ENCODE measurements at places on chromosomes 7 and 10.
A peak's percentile ranks its signal among the peaks of the same experiment; 100 is the strongest.

GRCh38 chr7:47293884-47294555 is 287.9 kb downstream of the TNS3 start:
- DNase-seq = no peak

GRCh38 chr10:4008676-4009382 is 223.8 kb upstream of the KLF6 start:
- no peak for DNase-seq

DNA sequence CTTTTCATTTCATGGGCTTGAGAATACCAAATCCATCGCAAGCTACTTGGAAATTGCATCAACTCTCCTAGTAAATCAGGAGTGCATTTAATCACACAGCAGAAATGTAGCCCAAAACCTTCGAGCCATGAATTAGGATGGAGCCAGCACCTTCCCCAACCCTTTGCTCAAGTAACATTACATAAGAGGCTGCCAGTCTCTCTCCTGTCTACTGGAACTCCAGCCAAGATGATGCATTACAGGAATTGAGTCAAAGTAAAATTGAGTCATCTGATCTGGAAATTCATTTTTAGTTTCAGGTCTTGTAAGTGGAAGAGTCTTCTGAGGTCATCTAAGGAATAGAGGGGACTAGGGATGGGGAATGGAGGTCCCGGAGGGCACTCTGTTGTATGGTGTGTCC is 69.7 kb upstream of the FHIP2A start:
- no peak for DNase-seq

GRCh38 chr7:100888291-100888987 is 1.1 kb downstream of the UFSP1 start:
- no peak for DNase-seq

- no peak for DNase-seq
These were observed 384.1 kb downstream of the GATA3 start for GRCh38 chr10:8438603-8439002.

DNA sequence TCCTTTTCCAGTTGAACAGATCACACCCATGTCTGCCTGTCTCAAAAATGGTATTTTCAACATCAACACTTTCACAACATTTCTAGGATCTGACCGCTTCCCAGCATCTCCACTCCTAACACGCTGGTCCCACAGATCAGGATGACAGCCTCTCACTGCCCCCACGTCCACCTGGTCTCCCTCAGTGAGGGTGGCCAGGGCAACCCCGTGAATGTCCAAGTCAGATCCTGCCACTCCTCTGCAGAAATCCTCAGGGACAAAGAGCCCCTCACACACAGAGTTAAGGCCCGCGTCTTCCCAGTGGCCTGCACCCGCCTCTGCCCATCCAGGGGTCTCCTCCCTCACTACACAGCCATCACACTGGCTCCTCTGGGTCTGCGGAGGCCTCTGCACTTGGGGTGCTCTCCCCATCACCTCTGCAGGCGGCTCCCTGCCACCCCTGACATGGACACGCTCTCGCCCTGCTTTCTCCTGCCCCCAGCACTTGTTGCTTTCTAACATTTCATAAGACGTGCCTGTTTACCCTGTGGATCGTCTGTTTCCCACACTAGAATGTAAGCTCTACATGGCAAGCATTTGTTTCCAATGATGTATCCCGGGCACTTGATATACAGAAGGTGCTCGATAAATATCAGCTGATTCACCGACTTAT is 20.0 kb downstream of the GNA12 start:
- DNase-seq = no peak

DNA sequence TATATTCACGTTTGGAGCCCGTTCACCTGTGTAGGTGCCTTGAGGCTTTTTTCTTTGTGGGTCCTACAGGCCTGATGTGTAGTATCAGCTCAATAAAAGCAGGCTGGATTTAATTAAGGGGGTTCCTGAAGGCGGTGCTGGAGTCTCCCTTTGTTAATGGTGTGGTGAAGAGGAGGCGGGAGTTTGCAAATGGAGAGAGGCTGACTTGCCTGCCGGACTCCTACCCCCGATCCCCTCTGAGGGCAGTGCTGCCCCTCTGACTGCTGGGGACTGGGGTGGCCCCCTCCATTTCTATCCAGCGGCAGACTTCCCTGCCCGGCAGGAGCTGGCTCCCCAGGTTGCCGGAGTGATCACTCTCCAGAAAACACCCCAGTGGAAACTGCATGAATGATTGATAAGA is 45.1 kb downstream of the ZMIZ1 start:
- DNase-seq = no peak

DNA sequence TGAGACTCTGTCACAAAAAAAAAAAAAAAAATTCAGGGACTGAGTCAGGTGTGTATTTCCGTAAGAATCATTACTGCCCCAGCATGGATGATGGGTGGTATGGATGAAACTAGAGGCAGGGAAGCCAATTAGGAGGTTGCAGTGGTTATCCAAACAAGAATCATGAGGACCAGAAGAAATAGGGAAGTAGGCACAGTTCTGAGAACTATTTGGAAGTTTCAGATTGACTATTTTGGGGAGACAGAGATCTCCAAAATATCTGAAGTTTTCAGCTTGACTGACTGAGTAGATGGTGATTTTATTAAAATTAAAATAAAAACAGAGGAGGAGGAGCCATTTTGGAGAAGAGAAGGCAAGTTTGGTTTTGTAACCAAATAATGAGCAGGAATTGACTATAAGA is 119.4 kb upstream of the NRBF2 start:
- DNase-seq = no peak

DNA sequence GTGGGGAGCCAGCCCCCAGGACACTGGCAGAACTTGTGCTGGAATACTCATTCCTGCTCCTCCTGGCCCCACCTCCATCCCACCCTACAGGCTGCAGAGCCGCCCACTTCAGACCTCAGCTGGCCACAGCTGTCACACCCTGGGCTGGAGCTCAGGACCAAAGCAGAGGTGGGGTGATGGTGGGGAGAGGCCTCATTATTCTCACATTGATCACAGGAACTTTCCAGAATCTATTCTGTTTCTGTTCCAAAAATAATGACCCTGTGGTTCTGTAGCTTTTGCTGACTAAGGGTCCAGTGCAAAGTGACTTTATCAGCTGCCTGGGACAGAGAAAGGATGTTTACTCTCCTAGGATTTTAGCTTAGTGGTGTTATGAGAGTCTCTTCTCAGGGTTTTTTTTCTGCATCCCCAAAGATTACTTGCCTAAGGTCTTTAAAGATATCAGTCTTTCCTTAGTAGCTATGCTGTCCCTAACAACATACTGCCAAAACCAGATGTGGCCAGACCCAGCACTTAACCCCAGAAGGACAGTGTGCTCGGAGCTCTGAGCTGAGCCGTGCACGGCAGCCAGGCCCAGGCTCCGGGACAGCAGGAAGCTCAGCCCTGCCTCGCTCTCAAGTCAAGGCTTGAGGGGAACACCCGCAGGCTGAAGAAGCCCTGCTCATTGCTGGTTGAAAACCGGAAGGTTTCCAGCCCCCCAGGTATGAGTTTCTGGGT is 223.3 kb downstream of the MLLT10 start:
- no peak for DNase-seq

- DNase-seq = no peak
These were observed 184.2 kb downstream of the KMT2E start for GRCh38 chr7:105198223-105198622.

DNA sequence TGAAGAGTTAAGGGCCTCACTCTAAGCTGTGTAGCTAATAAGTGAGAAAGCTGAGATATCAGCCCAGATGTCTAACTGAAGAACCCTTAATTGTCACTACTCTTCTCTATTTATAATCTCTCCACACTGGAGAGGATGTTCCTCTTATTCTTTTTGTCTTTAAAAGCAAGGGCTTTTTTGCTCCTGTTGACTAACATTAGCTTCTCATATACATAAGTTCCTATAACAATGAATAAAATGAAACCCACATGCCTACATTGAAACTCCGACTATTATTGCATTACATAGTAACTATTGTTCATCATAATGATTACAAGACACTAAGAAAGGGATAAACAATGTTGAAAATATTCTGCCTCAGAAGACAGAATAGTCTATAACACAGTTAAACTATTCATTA is 67.1 kb downstream of the GNAT3 start:
- no peak for DNase-seq

- DNase-seq = no peak
These were observed 9.5 kb upstream of the KAZALD1 start for GRCh38 chr10:101052285-101052684.

- DNase-seq = no peak
These were observed 298.4 kb upstream of the MGMT start for GRCh38 chr10:129168660-129169059.

DNA sequence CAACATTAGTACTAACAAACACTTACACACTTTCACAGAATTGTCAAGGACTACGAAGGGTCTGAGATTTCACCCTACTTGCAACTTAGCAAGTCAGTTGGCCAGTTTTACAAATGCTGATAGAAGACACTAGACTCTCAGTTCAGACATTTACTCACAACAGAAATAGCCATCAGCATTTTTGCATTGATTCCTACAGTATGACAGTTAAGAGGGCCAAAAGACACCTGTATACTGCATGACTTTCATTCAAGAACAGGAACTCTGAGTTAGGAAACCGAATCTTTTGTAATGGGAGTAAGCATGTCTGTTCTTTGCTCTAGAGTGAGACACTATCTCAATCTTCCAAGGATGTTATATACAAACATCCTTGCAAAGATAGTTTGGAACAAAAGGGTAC is 40.9 kb downstream of the FAM204A start:
- DNase-seq = no peak

GRCh38 chr10:114479836-114480235 is 75.5 kb upstream of the AFAP1L2 start:
- no peak for DNase-seq

GRCh38 chr10:58644311-58644710 is 131.6 kb downstream of the BICC1 start:
- DNase-seq = no peak

GRCh38 chr7:157985636-157986035 is 602.0 kb downstream of the PTPRN2 start:
- DNase-seq = no peak

DNA sequence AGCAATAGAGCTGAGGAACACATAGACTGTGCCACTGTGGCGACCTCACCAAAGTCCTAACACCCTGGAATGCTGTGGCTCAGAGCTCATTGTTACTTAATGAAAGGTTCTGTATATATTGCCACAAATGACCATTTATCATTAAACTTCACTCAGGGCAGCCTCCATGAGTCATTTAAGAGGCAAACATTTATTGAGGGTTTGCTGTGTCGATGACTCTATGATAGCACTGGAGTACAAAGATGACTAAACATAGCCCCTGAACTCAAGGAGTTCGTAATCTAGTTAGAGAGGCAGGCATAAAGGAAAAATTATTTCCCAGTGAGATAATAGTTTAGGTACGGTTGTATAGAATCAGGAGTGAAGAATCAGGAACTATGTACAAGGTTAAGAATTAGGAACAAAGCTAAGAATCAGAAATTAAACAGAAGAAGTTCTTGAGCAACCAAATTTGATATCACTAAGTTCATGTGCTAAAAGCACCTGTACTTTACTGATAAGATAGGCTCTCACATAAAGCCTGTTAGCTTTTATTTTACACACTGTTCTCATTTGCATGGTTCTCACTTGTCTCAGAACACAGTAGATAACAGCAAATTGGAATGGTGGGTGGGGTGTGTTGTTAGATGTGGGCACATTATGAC is 7.9 kb downstream of the ENTPD7 start:
- no peak for DNase-seq

DNA sequence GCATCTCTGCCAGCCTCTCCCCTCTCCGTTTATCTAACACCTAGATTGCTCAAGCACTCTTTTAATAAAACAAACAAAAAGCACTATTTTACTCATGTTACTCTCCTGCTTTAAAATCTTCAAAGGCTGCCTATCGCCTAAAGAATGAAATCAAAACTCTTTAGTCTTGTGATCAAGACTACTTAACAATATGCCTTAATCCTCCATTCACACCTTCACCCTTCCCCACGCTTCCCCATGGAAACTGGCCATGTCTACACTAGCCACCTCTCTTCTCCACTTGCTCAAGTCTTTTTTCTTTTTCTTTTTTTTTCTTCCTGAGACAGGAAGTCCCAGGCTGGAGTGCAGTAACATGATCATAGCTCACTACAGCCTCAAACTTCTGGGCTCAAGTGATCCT is 47.8 kb upstream of the TMEM213 start:
- no peak for DNase-seq

- DNase-seq = no peak
These were observed 14.0 kb downstream of the HUS1 start for GRCh38 chr7:47965456-47965855.

- no peak for DNase-seq
These were observed 579.9 kb downstream of the AUTS2 start for GRCh38 chr7:70178211-70178610.

DNA sequence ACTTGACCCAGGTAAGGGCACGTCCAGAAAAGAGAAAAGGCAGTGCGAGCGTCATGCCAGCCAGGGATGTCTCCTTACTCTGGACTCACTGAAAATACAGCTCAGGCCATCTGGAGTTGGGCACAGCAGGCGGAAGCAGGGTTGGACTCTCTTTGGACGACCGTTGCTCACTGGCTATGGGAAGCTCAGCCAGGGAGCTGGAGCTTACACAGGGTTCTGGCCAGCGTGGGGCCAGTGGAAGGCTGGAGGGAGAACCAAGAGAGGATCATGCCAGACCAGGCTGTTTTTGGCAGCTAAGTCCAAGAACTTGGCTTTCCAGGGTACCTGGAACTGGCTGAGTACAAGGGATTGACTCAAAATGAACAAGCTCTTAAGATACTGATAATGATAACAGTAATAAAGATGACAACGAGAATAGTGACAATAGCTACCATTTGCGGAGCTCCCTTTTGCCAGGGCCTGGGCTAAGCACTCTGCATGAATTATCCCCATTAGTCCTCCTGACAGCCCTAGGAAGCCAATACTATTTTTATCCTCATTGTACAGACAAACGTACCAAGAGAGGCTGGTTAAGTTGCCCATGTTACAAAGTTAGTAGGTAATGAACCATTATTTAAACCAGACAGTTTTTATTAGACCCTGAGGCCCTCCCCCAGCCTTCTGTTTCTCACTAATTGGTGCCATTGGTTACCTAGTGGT is 177.6 kb downstream of the PTPN20 start:
- DNase-seq = no peak

DNA sequence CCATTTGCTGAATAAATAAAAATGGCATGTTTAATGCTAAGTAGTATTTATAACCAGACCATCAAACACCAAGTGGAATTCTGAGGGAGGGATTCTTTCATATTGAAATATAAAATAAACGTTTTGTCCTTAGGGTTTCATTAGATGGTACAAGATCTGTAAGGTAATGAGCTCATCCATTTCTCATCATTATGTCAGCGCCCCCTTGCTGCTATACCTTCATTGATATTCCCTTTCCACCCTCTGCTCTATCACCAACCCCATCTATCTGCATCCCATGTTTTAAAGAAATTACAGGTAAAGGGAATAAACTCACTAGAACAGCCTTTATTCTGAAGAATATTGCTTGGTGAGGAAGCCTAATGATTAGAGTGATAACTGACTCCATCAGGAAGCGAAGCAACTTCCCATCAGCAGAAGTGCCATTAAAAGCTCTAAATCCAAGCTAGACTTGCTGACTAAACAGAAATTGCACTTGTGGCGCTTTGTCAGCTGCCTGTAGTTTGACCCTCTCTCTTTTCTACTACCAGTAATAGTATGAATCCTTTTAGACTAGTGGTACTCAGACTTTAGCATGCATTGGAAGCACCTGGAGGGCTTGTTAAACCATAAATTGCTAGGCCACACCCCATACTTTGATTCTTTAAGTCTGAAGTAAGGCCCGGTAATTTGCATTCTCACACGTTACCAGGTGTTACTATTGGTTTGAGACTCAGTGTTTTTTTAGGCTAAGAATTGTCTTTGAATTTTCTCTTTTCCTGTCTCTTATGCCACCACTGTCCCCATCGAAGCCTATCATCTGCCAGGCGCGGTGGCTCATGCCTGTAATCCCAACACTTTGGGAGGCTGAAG is 27.5 kb downstream of the ADD3 start:
- DNase-seq = no peak

- DNase-seq = peak; percentile 39
These were observed 1.4 kb upstream of the AKR1B15 start for GRCh38 chr7:134547397-134548054.
